ENCODE measurements at places on chromosomes 1 and 21.

GRCh38 chr21:42439284-42440186 lies 35.8 kb downstream of the UBASH3A start:
- no peak for DNase-seq

GRCh38 chr1:32195972-32196823 lies 4.2 kb upstream of the CCDC28B start:
- DNase-seq: no peak

DNA sequence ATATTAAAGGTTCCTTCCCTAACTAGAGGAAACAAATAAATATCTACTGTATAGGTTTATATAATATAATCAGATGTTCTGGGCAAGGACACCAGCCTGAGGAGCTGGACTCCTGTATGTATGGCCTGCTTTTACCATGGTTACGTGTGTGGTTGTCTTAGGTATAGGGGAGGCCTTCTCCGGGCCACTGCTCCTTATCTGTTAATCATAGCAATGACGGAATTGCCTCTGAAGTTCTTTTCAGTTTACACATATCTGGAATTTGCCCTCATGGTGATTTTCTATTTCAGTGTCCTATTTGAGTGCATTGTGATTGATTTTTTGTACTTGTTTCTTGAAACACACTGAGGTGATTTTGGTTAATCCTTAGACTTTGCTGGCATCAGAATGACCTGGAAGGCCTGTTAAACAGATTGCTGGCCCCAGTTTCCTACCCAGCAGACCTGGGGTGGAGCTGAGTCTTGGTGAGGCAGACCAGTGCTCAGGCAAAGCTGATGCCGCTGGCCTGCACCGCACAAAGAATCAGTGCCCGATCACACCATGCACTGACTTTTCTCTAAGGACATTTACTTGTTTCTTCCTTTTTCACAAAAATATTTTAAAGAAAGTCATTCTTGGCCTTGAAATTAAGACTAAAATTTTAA lies 18.5 kb downstream of the ABCB10 start:
- DNase-seq: no peak

GRCh38 chr1:227449051-227449450 lies 114.3 kb upstream of the ZNF678 start:
- DNase-seq: no peak

GRCh38 chr1:16198444-16199156 lies 13.9 kb downstream of the ARHGEF19 start:
- no peak for DNase-seq

DNA sequence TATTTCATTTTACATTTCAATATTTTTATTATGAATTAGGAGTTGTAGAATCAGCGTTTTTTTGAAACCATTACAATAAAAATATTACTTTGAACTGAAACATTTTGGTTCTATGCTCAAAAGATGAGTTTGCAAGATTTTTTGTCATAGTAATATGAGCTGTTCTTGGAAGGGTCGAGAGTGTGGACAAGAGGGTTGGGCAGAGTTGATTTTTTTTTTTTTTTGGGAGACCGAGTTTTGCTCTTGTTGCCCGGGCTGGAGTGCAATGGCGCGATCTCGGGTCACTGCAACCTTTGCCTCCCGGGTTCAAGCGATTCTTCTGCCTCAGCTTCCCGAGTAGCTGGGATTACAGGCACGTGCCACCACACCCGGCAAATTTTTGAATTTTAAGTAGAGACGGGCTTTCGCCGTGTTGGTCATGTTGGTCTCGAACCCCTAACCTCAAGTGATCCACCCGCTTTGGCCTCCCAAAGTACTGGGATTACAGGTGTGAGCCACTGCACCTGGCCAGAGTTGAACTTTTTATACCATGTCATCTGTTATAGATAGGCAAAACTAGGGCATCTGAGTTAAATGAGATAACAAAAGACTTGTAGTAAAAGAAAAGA lies 3.3 kb downstream of the CACYBP start:
- DNase-seq: no peak

DNA sequence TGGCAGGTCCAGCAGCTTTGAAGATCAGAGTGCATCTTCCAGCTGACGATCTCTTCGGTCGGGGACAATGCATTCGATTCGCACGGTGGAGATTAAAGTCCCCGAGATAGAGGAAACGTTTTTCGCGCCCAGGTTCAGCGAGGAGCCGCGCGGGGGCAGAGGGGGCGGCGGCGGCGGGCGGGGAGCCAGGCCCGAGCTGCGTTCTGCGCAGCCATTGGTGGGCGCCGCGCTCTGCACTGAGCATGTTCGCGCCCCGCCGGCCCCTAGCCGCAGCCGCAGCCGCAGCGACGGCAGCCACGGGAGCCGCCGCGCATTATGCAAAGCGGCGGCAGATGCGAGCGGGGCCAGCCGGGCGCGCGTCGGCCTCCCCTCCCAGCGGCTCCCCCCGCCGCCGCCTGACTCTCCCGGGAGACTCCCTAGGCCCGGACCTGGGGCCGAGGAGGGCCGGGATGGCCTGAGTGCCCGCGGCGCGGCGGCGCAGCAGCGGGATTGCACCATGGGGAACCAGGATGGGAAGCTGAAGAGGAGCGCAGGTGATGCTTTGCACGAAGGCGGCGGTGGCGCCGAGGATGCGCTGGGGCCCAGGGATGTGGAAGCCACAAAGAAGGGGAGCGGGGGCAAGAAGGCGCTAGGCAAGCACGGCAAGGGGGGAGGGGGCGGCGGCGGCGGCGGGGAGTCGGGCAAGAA lies at the start of gene FMN2:
TSS of gene FMN2 (plus strand) at position 270 of the 687 bp plus-strand sequence. CDS start at position 497, 227 bp downstream.
- DNase-seq: peak; percentile 19

DNA sequence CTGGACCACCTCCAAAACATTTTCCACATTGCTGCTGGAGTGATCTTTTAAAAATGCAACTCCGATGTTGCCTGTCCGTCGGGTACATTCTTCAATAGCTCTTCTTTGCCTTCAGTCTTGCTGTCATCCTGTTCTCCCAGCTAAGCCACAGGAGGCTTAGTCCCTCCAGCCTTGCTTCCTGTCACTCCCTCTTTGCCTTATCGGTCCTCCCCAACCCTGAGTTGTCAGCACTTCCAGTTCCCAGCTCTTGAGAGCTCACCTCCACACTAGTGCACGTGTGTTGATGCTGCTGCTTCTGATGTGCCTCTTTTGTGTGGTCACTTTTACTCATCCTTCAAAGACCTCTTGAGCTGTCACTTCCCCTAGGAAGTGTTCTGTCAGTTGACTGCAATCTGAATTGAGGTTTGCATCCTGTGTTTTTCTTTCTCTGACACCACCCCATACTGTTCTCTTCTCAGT lies 15.3 kb downstream of the UCK2 start:
- DNase-seq: no peak

DNA sequence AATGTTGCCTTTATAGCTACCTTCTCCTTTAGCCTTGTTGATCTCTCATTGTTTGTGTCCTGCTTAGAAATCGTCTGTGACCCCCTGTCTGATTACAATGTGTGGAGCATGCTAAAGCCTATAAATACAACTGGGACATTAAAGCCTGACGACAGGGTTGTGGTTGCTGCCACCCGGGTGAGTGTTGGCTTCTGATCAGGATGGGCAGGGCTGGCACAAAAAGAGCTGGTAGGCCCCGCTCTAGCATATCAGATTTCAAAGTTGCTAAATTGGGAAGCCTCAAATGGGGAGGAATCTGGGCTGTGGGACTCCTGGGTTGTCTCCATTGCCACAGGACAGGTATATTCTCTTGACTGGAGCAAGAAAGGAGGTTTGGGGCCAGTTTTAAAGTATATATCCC lies 8.4 kb downstream of the NCSTN start:
- no peak for DNase-seq

DNA sequence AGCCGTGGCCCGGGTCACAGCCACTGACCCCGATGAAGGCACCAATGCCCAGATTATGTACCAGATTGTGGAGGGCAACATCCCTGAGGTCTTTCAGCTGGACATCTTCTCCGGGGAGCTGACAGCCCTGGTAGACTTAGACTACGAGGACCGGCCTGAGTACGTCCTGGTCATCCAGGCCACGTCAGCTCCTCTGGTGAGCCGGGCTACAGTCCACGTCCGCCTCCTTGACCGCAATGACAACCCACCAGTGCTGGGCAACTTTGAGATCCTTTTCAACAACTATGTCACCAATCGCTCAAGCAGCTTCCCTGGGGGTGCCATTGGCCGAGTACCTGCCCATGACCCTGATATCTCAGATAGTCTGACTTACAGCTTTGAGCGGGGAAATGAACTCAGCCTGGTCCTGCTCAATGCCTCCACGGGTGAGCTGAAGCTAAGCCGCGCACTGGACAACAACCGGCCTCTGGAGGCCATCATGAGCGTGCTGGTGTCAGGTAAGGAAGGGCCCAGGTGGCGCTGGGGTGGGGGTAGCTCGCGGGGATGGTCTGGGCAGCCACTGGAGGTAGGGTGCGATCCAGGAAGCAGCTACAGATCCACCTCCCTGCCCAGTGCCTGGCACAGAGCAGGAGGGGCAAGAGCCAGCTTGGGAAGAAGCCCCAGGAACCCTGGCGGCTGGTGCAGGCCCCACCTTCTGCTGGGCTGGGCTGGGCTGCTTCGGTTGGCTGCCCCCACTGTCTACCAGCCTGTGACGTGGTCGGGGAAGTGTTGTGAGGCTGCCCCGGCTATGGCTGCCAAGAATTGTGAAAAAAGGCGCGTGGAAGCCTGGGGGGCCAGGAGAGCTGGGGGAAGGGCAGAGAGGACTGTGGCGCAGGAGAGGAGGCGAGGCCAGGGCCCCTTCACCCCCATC lies 3.8 kb downstream of the CELSR2 start:
- DNase-seq: no peak

DNA sequence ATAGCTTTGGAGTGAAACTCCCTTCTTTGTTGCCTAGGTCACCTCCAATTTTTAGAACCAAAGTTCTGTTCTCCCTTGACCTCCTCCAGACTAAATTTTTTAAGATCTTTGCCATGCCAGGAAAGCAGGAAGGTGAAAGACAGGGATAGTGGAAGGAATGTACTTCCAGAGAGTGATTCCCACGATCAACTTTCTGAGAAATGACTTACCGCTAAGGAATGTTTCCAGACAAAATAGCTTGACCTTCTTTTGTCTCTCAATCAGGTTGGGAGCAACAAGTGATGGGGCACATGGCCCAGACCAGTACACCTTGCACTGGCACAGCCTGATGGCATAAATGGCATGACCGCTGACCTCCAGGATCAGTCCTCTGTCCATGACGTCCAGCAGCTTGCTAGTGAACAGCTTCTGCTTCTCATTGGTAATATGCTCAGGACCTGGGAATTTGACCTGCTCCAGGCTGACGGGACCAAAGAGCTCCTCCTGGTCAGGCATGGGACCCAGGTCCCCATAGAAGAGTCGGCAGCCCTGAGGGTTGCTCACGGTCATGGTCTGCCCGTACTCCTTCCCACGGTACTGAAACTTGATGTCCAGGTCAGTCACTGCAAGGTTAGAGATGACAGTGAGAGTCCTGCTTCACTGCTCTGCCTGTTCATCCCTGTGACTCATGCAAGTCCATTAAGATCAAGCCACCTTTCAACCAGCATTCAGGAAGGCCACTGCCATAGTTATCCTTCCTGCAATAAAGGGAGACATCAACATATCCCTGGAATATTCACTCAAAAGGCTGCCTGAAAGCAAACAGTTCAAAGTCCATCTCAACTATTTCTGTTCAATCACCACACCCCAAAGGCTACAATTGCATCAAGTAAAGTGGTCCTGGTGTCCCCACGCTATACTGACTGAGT lies 6.2 kb upstream of the C1orf74 start:
- DNase-seq: no peak

DNA sequence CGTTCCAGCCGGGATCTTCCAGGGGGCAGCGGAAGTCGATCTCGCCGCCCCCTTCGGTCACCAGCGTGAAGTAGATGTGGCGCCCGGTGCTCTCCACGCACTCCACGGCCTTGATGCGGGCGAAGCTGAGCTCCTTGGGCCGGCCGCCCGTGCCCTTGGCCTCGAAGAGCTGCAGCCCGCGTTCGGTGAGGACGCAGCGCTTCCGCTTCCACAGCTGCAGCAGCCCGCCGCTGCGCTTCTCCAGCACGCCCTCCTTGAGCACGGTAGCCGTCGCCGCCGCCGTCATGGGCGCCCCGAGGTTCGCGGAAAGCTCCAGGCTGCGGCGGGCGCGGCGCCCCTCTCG lies 516 bp downstream of the PHLDA3 start:
- DNase-seq: no peak

DNA sequence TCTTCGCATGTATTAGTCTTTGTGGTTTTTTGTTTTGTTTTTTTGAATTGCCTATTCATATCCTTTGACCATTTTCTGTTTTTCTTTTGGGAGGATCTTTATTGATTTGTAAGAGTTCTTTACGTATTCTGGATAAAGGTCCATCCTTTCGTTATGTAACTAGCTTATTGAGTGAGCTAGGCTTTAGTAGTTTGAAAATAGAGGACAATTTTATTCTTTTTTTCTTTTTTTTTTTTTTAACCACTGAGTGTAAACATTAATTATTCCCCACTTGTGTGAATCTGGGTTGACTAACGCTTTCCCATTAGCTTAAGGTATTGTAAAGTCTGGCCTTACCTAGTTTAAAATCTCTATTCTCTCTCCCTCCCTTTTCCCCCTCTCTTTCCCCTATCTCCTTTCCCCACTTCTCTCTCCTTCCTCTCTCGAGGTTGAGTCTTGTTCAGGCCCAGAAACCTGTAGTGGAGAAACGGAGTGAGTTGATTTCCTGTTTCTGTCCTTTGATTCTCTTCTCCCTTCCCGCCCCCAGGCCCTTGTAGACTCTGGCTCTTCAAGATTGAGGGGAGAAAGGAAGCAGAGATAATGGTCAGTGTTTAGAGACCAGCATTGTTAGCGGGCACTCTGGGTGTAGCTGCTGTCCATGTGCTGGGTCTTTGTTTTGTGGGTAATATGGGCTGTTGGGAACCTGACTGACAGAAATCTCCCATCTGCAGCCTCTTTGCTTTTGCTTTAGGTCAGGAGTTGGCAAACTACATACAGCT lies 1.5 kb downstream of the MORC3 start:
- no peak for DNase-seq

DNA sequence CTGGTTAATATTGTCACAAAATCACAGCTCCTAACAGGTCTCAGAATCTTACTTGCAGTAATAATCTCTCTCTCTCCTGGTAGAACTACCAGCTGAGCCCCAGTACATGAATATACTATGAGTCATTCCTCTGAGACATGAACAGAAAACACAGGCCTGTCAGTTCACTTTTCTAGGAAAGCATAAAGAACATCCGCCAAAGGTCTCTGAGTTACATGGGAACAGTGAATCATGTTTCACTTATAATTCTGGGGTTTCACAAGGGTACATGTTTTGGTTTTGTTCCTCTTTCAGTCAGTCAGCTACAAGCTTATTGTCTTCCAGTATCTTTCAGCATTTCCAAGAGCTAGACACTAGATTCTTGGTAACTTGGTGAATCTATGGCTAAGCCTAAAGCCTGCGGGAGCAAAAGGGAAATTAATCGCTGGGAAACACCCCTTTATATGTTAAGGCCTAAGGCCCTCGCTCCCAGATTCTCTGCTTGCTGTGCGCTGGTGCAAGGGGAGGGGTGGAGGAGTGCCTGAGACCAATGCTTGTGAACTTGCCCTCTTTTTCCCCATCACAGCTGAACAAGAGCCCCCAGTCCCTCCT lies 31.7 kb downstream of the IFNGR2 start:
- peak; percentile 61 for DNase-seq

GRCh38 chr1:194723067-194723466 lies 1536.7 kb upstream of the B3GALT2 start:
- no peak for DNase-seq

Measured in AG09319 (cell line).